Stimulated activated CD8-positive, alpha-beta memory T cell treated with anti-CD3 and anti-CD28 coated beads, Interleukin-2, amount 100 ng/mL, for 1 hour (primary cell): ENCODE measurements at places on chromosomes 1 and 21.

GRCh38 chr1:53165408-53165961 is 23.0 kb upstream of the SLC1A7 start:
- no peak for DNase-seq

GRCh38 chr1:154844297-154844681 is 25.8 kb downstream of the KCNN3 start:
- no peak for DNase-seq

- no peak for DNase-seq
Observed at GRCh38 chr1:242886137-242886536, 361.6 kb upstream of the PLD5 start.

GRCh38 chr21:21750124-21750825 is 752.1 kb downstream of the NCAM2 start:
- DNase-seq, result no peak

DNA sequence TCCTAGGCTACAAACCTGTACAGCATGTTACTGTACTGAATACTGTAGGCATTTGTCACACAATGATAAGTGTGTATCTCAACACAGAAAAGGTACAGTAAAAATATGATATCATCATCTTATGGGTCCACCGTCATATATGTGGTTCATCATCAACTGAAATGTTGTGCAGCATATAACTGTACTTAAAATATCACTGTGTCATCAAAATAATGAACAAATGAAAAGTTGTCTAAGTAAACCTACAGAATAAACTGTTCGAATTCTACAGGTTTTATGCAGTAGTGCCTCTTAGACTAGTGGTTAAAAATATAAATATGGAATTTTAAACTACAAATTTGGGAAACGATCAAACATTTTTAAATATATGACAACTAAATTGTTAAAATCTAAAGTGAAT is 328.8 kb downstream of the KCTD3 start:
- no peak for DNase-seq

DNA sequence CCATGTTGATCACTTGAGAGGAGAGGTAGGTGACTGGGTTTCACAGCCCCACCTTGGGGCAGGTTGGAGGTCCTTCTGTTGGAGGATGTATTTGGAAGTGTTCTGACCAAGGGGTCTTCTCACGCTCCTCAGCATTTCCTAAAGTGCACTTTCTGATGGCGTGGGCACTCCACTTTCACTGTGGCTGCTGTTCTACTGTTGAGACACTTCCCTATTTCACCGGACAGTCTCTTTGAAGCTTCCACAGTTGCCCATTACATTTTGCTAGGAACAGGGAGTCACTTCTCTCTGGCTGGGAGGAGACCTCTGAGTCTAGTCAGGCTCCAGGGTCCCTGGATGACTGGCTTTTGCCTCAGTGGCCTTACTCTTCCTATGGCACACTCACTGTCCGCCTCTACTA is 180.0 kb upstream of the LMO4 start:
- DNase-seq, result no peak

DNA sequence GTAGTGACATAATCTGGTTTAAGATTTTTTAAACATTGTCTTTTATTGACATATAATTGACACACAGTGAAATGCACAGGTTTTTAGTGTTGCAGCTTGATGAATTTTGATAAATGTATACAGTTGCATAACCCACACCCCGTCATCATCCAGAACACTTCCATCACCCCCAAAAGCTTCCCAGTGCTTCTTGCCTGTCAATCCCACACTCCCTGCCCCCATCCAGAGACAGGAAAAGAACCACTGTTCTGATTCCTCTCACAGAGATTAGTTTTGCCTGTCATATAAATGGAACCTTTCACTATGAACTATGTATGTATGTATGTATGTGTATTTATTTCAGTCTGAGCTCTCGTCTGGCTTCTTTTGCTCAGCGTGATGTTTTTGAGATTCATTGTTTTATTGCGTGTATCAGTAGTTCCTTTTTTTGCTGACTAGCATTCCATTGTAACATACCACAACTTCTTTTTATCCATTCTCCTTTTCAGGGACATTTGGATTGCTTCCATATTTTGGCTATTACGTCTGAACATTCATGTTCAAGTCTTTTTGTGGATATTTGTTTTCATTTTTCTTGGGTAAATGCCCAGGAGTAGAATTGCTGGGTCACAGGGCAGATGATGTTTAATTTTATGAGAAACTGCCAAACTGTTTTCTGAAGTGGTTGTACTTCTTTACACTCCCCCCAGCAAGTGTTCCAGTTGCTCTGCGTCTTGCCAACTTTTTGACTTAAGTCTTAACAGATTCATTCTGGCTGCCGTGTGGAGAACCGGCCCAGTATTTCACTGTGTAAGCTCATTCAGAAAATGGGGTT is 8.7 kb downstream of the UBIAD1 start:
- no peak for DNase-seq

DNA sequence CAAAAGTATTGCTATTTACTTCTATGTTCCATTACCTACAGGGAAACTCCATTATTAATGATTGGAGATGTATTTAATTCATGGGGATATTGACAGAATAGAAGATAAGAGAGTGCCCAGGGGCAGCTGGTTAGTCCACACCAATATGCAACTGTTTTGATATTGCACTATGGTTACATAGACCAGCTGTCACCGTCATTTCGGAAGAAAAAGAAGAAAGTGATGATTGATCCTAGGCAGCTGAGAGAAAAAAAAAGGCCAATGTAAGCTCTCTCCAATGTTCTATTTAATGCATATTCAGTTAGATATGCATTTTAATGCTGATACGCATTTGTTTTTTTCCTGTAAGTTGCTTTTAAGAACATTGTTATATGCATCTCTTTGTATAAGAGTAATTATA is 1367.2 kb downstream of the KCNT2 start:
- no peak for DNase-seq

- no peak for DNase-seq
Observed at GRCh38 chr1:221097479-221098281, 218.4 kb downstream of the HLX start.

GRCh38 chr21:31945141-31945540 is 72.3 kb downstream of the HUNK start:
- no peak for DNase-seq

GRCh38 chr1:214453109-214453722 is 98.2 kb downstream of the PTPN14 start:
- no peak for DNase-seq

- DNase-seq, result no peak
Observed at GRCh38 chr1:3021233-3021671, at the start of gene ACTRT2. TSS of gene ACTRT2 (plus strand) at chr1:3021467. CDS start at chr1:3021687, 220 bp downstream.

DNA sequence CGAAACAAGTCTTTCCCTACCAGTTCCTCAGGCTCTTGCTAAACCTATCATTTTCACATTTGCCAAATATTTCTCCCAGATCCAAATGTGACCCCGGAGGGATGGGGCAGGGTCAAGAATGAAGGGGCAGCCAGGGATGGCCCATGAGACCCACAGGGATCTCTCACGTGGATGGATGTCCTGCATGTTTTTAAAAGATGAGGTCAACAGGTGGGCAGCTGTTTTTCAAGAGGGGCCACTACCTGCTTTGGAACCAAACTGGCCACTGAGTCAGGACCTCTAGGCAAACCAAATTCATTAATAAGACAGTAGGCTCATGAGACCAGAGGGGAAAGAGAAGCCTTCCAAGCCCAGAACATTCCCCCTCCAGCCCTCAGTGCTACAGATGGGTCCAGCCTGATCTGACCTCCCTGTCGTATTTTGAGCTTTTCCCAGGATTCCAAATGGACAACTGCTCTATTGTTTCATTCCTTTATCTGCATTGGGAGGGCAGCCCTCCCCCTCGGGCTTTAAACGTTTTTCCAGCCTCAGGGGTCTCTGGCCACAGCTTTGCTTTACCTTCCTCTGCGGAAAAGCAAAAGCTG is 252.5 kb upstream of the IRF2BP2 start:
- no peak for DNase-seq

DNA sequence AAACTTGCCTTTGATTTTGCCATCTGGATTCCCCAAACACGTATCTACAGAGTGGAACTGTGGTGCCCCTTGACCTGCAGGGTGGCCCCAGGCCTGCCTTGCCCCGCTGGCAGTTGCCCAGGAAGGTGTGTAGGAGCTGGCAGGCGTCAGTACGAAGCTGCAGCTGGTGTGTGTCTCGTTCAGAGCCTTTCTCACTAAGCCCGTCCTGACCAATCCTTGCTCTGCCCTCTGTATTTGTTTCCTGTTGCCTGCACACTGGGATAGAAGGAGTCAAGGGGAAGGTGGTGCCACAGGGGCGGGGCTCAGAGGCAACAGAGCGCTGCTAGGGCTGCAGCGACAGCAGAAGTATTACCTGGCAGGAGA is 5.2 kb upstream of the VSIG8 start:
- DNase-seq, result no peak

- no peak for DNase-seq
Observed at GRCh38 chr1:69171248-69171647, 396.5 kb upstream of the LRRC7 start.

DNA sequence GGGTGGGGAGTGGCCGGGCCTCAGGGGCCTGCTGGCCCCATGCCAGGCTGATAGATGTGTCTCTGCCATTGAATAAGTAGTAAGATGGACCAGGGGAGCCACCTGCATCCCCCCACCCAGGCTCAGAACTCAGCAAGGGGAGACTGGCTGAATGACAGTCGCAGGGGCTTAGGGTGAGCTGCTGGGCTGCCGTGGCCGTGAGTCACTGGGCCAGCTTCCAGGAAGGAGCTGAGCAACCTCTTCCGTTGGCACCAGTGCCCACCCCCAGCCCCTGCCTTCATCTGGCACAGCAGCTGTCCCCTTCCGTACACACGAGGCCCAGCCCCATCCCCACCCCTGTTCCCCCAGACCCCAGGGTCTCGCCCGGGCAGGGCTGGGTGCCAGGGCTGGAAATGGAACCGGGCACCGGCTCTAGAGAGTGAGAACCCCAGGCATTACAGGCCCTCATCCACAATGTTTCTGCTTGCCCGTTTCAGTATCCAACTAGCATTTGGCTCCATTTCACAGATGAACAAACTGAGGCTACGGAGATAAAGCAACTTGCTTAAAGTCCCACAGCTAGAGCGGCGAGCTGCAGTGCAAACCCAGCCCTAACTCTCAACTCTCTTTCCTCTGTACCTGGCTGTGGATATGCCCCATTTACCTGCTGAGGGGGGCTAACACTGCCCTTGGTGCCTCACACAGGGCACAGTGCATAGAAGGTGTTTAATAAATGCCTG is 10.2 kb downstream of the WNT4 start:
- DNase-seq, result no peak

- DNase-seq, result no peak
Observed at GRCh38 chr1:171252482-171252881, 4.2 kb downstream of the FMO1 start.

GRCh38 chr1:209653915-209654351 is 1.7 kb upstream of the LAMB3 start:
- no peak for DNase-seq

GRCh38 chr1:4084048-4084431 is 184.0 kb upstream of the C1orf174 start:
- DNase-seq, result no peak

- peak; percentile 8 for DNase-seq
Observed at GRCh38 chr1:58783090-58783992, 506 bp downstream of the JUN start.

- peak; percentile 29 for DNase-seq
Observed at GRCh38 chr21:32403201-32403777, 9.2 kb upstream of the EVA1C start.

- DNase-seq, result no peak
Observed at GRCh38 chr1:208534599-208534897, 290.4 kb upstream of the PLXNA2 start.

- no peak for DNase-seq
Observed at GRCh38 chr1:173484276-173484675, 7.1 kb downstream of the PRDX6 start.

- no peak for DNase-seq
Observed at GRCh38 chr1:84283381-84283780, 18.1 kb upstream of the SAMD13 start.

DNA sequence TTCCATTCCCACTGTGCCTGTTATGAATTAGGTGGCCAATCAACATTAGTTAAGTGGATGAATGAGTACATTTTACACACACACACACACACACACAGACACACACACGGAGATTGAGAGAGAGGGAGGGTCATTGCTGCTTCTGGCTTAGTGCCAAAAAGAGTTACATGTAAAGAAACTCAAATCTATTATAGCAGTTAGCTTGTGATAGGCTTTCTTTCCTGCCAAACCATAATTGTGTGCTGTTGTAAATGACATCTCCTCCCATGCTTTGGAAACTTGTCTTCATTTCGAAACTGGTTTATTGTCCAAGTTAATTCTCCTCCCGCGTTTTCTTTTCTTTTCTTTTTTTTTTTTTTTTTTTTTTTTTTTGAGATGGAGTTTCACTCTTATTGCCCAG is 1.4 kb upstream of the MT1HL1 start:
- DNase-seq, result no peak

- DNase-seq, result no peak
Observed at GRCh38 chr21:22244516-22244915, 1246.3 kb downstream of the NCAM2 start.

- no peak for DNase-seq
Observed at GRCh38 chr1:12505639-12506280, 112.2 kb downstream of the DHRS3 start.

- no peak for DNase-seq
Observed at GRCh38 chr21:39852021-39852721, 15.1 kb upstream of the PCP4 start.

DNA sequence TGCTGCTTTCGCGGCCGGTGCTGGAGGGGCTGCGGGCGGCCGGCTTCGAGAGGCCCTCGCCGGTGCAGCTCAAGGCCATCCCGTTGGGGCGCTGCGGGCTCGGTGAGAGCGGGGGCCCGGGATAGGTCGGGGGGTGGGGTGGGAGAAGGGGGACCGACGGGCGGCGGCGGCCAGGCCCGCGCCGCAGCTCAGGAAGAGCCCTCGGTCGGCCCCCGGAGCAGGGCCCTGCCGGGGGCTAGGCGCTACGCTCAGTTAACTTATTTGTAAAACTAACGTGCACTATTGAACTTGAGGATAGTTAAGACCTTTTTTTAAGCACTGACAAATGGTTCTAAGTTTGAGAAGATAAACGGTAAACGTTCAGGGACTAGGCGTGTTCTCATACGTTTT is 418 bp downstream of the DDX20 start:
- no peak for DNase-seq

DNA sequence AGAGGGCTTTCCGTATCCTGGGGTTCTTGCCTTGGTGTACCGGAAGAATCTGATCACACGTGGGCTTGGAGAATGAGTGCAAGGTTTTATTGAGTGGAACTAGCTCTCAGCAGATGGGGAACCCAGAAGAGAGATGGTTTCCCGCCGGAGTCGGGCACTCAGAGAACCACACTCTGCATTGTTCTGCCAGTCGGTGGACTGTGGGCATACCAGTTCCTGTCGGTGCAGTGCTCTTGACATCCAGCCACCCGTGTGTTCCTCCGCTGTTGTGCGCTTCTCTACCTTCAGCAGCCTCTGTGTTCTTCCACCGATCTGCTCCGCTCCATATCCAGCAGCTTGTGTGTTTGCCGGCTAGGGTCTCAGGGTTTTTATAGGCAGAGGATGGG is 10.8 kb upstream of the PPIE start:
- no peak for DNase-seq

- DNase-seq, result no peak
Observed at GRCh38 chr1:89363196-89363595, 663 bp upstream of the GBP6 start.

GRCh38 chr1:54816130-54816529 is 15.0 kb upstream of the TTC22 start:
- no peak for DNase-seq

GRCh38 chr1:89810880-89811279 is 10.0 kb upstream of the LRRC8D start:
- no peak for DNase-seq
